ENCODE measurements at places on chromosomes 5 and 9.
A peak's percentile ranks its signal among the peaks of the same experiment; 100 is the strongest.

DNA sequence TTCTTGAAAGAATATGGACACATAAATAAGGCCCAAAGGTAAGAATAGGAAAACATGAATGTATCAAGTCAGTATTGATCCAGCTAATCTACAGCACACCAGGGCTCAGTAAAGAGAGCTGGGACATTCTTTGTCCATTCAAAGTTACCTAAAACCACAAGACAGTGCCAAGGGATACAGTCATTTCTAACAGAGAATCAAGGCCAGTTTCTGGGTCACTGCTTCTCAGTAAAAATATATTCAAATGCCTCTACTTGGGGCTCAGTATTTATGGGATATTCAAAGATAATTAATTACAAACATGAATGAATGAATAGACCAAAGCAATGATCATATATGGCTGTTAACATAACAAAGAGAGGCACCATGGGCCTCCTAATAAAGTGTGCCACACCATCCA is 34.9 kb downstream of the MTMR12 start:
- no peak for DNase-seq

GRCh38 chr5:98796197-98796972 is 22.9 kb downstream of the RGMB start:
- peak; percentile 81 for DNase-seq

- DNase-seq, result no peak
Measured at GRCh38 chr9:127369428-127369827, 27.5 kb upstream of the SLC2A8 start.

GRCh38 chr5:54792611-54793404 is 192.6 kb downstream of the ESM1 start:
- DNase-seq, result no peak

GRCh38 chr5:29516224-29516623 is 1677.3 kb upstream of the CDH6 start:
- DNase-seq, result no peak

GRCh38 chr5:130092991-130093390 is 188.7 kb downstream of the CHSY3 start:
- peak; percentile 63 for DNase-seq

GRCh38 chr9:128625391-128626146 is 31.1 kb downstream of the DYNC2I2 start:
- no peak for DNase-seq
